Activated T-helper 1 cell treated with anti-CD3 and anti-CD28 coated beads, Interleukin-12 subunit alpha, Interleukin-12 subunit beta, Interleukin-2, Interleukin-4 antibody, amounts not matched to agents 30 ng/mL and 10 ng/mL and 1 ng/mL, durations not matched to agents 14 hours and 24 hours and 36 hours (primary cell): ENCODE measurements at places on chromosomes 12 and 14. TPM values are rescaled to one million over a fixed set of nuclear protein-coding genes. Genes with fewer than 3 reads are reported as not detected.

The CLEC4A gene
- total RNA-seq: 0.26 and 1.3 TPM in 2 replicates

The KRT82 gene
- not detected in 2 replicates for total RNA-seq

The ACSS3 gene
- not detected in 2 replicates for total RNA-seq

The KRT84 gene
- total RNA-seq: not detected in 2 replicates

The GOLGA5 gene
- 22.2 and 22.6 TPM in 2 replicates for total RNA-seq

DNA sequence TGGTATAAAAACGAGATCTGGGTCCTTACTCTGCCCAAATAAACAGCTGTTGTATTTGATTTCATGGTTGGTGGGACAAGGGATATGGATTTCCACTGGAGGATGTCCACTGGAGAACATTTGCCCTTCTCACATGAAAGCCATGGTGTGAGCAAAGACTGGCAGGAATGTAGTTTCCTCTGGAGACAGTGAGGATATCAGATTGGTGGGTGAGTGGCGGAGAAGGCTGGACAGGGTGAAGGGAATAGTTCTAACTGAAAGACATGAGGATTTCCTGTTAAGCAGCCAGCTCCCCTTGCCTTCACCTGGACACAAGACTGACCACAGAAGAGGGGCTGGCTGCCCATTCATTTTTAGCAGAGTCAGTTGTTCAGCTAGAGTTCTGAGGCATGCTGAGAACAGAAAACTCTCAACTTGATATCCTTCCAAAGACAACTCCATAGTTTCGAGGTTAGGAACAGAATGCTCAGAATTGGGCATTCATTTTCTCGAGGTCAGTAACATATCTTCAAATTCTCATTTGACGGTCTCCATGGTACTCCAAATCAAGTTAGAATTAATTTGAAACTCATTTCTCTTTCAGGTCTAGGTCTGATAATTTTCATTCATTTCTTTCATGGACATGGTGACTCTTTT lies 365.7 kb downstream of the LRIG3 start:
- no peak overlapping the region for H3K4me3 ChIP-seq
- H3K27ac ChIP-seq: no peak overlapping the region
- no peaks in the 10 kb centered on the region for H3K4me1 ChIP-seq
- DNase-seq: no peak
- peaks cover 4% of the 10 kb centered on the region for H3K27me3 ChIP-seq
- H3K36me3 ChIP-seq: no peaks in the 10 kb centered on the region

GRCh38 chr12:126286203-126286602 lies 1221.0 kb downstream of the AACS start:
- H3K36me3 ChIP-seq: no peaks in the 10 kb centered on the region
- DNase-seq: no peak
- H3K4me1 ChIP-seq: no peaks in the 10 kb centered on the region
- no peaks in the 10 kb centered on the region for H3K27me3 ChIP-seq
- H3K4me3 ChIP-seq: no peak overlapping the region

DNA sequence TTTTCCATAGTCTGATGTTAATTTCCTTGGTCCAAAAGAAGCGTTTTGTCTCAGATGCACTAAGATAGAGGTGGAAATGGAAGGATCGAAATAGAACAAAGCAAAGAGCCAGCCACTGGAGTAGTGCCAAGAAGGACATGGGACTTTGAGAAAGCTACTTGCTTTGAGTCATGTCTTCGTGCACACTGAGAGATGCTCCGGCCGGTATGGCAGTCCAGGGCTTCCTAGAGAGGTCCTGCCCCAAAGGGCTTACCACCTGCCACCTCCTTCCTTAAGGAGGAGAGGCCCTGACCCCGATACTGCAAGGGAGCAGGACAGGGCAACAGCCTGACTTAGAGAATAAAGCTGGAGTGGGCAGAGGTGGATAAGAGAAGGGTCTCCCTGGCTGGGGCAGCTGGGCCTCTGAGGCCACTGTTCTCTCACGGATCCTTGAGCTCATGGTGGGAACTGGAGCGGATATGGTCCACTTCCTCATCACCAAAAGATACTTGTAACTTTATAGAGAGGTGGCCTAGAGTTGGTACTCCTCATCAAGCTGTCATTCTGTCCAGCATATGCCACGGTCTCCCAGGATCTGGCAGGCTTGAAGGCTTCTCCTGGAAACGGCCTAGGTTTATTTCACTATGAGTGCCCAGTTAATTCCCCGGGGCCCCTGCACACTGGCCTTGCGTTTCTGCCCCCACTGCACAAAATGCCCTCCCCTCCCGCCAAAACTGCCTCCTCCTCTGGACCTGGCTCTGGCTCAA lies 57.4 kb downstream of the FOXN3 start:
- H3K4me3 ChIP-seq: no peak overlapping the region
- H3K36me3 ChIP-seq: peaks cover 19% of the 10 kb centered on the region
- peak overlapping the region; percentile 65 for H3K27ac ChIP-seq
- H3K27me3 ChIP-seq: no peaks in the 10 kb centered on the region
- H3K4me1 ChIP-seq: peaks cover 28% of the 10 kb centered on the region

- peaks cover 12% of the 10 kb centered on the region for H3K36me3 ChIP-seq
- peaks cover 3% of the 10 kb centered on the region for H3K27me3 ChIP-seq
- H3K4me3 ChIP-seq: no peak overlapping the region
- H3K27ac ChIP-seq: no peak overlapping the region
- no peaks in the 10 kb centered on the region for H3K4me1 ChIP-seq
- no peak for DNase-seq
Observed at GRCh38 chr14:72745546-72745945, 148.4 kb downstream of the DPF3 start.

DNA sequence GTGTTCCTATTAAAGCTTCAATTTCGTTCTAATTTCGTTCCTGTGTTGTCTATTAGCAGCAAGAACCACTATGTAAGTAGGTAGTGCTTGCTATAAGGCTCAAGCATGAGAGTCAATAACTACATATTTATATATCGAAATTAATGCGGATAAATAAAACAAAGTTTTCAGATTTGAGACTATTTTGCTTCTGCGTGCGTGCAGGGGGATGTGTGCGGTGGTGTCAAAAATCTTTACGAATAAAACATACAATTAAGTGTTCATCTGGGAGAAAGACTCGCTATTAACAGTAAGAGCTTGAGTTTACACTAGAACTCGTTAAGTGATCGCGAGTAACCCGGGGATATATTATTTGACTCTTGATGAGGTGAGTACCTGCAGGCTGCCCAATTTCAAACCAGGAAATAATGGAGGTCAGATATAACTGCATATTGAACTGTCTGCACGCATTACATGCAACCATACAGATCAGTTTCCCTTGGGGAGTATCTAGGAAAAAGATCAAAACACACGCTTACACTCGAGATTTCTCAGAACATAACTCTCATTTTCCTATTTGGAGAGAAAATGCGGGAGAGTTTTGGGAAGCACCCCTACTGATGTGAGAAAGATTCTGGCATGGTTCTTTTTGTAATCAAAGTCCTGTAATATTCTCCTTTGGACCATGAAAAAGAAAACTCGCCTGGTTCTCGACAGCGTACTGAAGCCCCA lies 813 bp downstream of the TWF1 start:
- peaks cover 35% of the 10 kb centered on the region for H3K4me1 ChIP-seq
- H3K4me3 ChIP-seq: peak overlapping the region; percentile 96
- peak overlapping the region; percentile 92 for H3K27ac ChIP-seq
- peaks cover 12% of the 10 kb centered on the region for H3K36me3 ChIP-seq
- DNase-seq: no peak

- H3K36me3 ChIP-seq: no peaks in the 10 kb centered on the region
- H3K4me1 ChIP-seq: no peaks in the 10 kb centered on the region
- no peak overlapping the region for H3K27ac ChIP-seq
- peaks cover 3% of the 10 kb centered on the region for H3K27me3 ChIP-seq
- H3K4me3 ChIP-seq: no peak overlapping the region
- DNase-seq: no peak
Observed at GRCh38 chr12:25932971-25933370, 25.5 kb upstream of the RASSF8 start.

GRCh38 chr14:105665951-105666277 lies 139.5 kb downstream of the TMEM121 start:
- no peaks in the 10 kb centered on the region for H3K4me1 ChIP-seq
- no peaks in the 10 kb centered on the region for H3K36me3 ChIP-seq
- H3K27ac ChIP-seq: no peak overlapping the region
- H3K4me3 ChIP-seq: no peak overlapping the region

DNA sequence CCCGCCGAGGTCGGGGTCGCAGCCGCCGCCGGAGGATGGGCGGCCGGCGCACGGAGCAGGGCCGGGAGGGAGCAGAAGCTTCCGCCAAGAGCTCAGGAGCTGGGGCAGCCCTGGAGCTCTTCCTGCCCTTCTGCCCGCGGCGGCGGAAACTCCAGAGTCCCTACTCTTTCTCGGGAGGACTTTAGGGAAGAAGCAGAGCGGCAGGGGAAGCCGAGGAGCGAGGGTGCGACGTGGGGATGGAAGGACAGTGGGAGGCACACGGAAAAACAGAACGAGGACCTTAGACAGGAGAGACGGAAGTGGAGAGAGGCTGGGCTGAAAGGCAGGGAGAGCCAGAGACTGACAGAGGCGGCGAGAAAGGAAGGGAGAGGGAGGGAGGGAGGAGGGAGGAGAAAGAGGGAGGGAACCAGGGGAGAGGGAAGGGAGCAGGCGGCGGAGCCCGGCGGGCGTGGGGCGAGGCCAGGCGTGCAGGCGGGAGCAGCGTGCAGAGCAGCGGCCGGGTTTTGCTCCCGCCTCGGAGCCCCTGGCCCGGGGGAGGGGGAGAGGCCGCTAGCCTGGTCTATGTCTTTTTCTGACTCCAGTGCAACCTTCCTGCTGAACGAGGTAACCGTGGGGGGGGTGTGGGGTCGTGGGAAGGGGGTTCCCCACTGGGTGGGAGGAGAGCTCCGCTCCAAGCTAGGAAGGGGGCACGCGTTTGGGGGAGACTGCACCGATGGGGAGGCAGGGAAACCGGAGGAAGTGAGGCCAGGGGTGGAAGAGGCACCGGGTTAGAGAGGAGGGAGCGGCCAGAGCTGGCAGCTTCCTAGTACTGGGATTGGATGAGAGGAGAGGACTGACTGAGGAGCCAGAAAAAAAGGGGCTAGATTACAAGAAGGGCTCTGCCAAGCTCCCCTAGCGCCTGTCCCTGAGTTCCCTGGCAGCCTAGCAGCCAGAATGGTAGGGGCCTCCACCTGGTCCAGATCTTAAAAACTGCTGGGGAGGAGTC lies 2.9 kb upstream of the CACNB3 start:
- peak overlapping the region; percentile 68 for H3K27ac ChIP-seq
- peak overlapping the region; percentile 93 for H3K4me3 ChIP-seq
- H3K4me1 ChIP-seq: peaks cover 28% of the 10 kb centered on the region
- peaks cover 8% of the 10 kb centered on the region for H3K27me3 ChIP-seq
- no peaks in the 10 kb centered on the region for H3K36me3 ChIP-seq

DNA sequence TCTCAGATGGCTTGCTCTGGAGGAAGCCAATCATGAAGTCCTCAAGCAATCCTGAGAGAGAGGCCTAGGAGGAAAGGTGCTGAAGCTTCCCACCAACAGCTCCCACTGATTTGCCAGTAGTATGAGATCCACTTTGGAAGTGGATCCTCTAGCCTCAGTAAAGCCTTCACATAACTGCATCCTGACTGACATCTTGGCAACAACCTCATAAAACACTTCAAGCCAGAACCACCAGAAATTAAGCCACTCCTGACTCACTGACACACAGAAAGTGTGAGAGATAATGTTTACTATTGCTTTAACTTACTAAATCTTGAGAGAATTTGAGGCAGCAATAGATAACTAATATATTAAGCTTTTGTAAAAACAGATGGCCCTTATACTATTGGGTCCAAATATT lies 11.7 kb upstream of the TMX1 start:
- no peak overlapping the region for H3K4me3 ChIP-seq
- H3K4me1 ChIP-seq: no peaks in the 10 kb centered on the region
- no peaks in the 10 kb centered on the region for H3K36me3 ChIP-seq
- no peak overlapping the region for H3K27ac ChIP-seq
- peaks cover 7% of the 10 kb centered on the region for H3K27me3 ChIP-seq

DNA sequence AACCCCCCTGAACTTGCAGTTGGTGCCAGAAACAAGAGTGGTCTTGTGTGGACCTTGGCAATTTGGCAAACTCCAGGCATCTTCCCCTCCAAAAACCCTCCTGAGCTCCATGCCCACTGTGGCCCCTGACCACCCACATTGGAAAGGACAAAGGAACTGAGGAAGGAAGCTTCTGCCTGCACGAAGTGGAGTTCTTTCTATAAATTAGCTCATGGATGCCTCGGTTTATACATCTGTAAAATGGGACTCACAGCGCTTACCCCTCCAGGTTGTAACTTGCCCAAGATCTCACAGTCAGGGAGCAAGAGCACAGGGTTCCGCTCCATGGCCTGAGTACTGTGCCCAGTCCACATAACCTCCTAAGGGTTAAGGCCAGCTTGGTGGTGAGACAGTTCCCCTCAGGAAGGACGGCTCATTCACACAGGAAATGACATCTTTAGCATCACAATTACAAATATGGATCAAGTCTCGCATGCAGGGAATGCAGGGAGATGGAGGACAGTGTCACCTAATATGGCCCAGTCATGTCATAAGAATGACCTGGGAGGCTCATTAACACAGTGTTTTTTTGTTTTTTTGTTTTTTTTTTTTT lies 66.6 kb downstream of the CLMN start:
- no peak overlapping the region for H3K4me3 ChIP-seq
- no peaks in the 10 kb centered on the region for H3K36me3 ChIP-seq
- no peak for DNase-seq
- peaks cover 9% of the 10 kb centered on the region for H3K27me3 ChIP-seq
- H3K4me1 ChIP-seq: peaks cover 6% of the 10 kb centered on the region

- H3K27ac ChIP-seq: no peak overlapping the region
- H3K4me3 ChIP-seq: no peak overlapping the region
- H3K36me3 ChIP-seq: peaks cover 16% of the 10 kb centered on the region
- no peak for DNase-seq
Observed at GRCh38 chr12:57341275-57341990, 89.4 kb downstream of the R3HDM2 start.

DNA sequence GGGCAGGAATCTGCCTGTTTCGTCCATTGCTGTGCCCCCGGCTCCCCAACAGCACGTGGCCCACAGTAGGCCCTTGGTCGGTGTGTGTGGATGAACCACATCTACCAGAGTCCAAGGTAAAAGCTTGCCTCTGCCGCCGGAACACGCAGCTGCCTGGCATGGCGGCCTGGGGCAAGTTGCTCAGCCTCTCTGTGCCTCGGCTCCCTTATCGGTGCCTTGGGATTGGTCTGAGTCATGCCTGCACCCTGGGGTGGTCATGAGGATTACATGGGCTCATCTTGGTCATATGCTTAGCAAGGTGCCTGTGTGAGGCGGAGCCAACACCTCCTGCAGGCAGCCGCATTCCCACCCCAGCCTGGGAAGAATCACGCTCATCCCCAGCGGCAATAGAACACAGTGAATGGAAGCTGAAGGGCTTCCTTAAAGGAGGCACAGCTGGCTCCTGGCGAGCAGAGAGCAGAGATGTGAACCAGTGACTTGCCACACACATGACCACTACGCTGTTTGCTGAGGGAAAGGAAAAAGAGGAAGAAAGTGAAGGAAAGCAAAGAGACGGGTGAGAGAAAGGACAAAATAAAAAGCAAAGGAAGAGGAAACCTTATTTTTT lies 5.5 kb upstream of the SCARB1 start:
- peaks cover 9% of the 10 kb centered on the region for H3K27me3 ChIP-seq
- DNase-seq: no peak
- no peaks in the 10 kb centered on the region for H3K36me3 ChIP-seq

DNA sequence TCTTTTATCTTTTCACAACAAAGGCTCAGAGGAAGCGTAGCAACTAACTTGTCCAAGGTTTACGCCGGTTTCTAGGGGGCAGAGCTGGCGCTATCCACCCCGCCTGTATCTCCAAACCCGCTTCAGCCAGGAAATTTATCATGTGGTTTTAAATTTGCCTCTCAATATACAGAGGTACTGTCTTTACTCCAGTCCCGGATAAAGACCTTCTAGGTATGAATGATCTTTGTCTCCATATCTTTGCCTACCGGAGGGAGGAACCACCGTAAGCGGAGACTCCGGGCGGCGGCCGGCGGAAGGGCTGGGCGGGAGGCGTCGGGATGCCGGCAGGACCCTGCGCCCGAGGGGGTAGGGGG lies 693 bp upstream of the RIMKLB start:
- H3K27ac ChIP-seq: peak overlapping the region; percentile 35
- H3K4me1 ChIP-seq: peaks cover 12% of the 10 kb centered on the region
- H3K27me3 ChIP-seq: peaks cover 63% of the 10 kb centered on the region
- peak overlapping the region; percentile 75 for H3K4me3 ChIP-seq
- no peak for DNase-seq
